ENCODE measurements at places on chromosomes 13 and 19.

DNA sequence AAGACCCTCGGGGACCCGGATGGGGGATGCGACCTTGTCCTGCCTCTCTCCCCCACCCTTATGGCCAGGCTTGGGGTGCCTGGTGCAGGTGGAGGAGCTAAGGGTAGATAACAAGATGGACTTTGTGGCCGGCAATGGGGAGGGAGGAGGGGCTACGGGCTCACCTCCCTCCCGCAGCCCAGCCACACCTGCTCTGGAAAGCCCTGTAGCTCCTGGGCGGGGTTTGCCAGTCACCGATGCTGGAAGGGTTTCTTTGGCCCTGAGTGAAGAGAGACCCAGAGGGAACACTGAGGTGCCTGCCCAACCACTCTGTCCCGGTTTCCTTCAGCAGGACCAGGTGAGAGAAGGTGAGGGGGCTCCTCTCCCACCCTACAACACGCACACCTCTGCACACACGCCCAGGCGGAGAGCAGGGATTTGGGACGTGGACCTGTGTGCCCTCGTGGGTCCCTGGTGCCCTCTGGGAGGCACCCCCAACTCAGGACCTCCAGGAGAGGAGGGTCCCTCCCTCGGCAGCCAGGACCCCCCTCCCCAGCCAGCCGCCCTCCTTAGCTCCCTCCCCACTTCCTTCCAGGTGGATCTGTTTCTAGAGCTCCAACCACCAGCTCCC, at the start of gene FUT2:
Gene FUT2, plus strand, starts transcription at position 229 of the 610 bp plus-strand sequence. CDS start 6,986 bp downstream, outside the sequence.
- no peak for DNase-seq

DNA sequence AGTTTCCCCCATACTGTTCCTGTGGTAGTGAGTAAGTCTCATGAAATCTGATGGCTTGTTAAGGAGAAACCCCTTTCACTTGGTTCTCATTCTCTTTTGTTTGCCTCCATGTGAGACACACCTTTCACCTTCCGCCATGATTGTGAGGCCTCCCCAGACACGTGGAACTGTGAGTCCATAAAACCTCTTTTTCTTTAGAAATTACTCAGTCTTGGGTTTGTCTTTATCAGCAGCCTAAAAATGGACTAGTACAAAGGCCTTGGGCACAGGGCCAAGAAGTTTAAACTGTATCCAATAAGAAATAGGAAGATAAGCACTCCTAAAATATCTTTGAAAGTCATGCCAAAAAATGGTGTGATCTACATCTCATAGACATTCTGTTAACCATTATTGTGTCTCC, 176.9 kb downstream of the TBC1D4 start:
- DNase-seq, result no peak

- no peak for DNase-seq
Measured at GRCh38 chr19:32404933-32405430, 588 bp upstream of the DPY19L3 start.

DNA sequence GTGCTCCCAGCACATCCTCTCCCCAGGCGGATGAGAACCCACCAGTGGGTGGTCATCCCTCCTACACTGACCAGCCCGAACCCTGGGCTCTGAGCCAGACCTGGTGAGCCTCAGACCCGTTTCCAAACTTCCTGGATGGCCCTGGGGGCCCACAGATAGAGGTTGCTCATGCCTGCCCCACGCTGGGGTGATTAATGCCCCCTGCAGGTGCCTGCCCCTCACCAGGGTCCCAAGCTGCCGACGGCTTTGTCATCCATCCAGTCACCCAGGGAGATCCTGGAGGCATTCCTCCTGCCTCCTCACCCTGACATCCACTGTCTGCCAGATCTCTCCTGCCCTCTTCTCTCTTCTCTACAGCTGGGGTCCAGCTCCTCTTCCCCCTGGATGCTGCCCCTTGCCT, 28.4 kb upstream of the PLA2G4C start:
- DNase-seq, result no peak

- no peak for DNase-seq
Measured at GRCh38 chr13:36997716-36998427, 1.3 kb downstream of the ALG5 start.

GRCh38 chr13:63208826-63209225, 1793.2 kb upstream of the PCDH20 start:
- no peak for DNase-seq

GRCh38 chr19:4185413-4186086, 3.1 kb downstream of the ANKRD24 start:
- DNase-seq, result no peak

DNA sequence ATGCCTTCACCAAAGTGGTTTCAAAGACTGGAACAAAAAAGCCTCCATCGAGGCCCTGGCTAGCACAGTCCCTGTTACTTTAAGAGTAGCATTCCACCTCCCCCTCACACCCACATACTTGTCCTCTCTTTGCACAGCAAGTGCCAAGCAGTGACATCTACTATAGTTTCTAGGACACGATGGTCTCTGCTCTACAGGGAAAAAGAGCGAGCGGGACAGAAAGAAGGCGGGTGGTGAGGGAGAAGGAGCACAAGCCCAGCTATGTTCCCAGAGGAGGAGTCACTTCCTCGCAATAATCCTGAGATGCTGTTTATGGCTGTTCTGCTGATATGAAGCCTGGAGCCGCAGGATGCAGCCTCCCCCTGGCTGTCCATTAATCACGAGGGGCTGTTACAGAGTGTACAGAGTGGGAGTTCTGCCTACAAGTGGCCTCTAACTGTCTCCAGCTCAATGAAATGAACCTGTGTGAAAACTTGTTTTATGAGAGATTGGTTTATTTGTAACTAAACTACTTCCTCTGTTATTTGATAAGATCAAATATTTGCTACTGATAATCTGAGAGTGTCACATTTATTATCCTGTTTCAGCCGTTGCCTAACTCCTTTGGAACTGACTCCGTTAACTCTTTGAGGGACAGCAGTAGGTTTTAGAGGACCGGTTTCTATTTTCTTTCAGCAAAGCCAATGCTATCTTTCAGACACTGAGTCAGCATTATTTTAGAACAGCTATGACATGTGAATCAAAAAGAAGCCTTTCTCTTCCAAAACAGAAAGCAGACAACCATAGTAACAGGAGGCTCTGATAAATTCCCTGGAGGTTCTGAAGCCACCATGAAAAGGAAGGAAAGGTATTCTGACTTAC, 208.0 kb downstream of the SPRY2 start:
- no peak for DNase-seq

DNA sequence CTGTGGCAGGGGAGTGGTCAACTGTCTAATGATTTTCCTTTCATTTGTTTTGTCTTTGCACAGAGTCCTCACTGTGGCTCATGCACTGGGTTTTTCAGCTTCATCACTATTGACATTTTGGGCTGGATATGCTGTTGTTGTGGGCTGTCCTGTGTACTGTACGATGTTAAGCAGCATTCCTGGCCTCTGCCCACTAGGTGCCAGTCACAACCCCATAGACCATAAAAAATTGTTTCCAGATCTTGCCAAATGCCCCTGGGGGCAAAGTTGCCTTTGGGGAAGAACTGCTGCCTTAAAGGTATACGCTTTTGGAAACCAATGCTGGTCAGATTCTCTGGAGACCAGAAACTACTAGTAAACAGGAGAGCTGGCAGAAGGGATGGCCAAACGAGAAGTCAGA, 310.4 kb downstream of the SPRY2 start:
- DNase-seq, result no peak

DNA sequence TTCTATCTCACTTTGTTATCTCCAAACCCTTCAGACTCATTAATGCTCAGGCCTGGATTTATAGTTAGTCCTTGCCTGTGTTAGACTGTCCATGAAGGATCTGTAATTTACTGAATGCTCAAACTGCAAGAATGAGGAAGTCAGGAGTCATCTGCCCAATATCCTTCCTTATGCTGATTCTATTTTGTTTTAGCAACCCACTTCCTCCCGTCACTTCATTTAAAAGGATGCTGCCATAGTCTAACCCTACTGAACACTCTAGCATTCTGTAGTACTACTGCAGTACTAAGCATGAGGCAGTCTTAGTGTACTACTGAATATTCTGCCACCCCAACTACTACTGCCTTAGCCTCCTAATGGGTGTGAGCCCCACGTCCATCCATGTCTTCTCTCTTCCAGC, 1.5 kb downstream of the FCAR start:
- DNase-seq, result no peak

GRCh38 chr13:47774671-47774994, 226.4 kb downstream of the SUCLA2 start:
- DNase-seq, result no peak

DNA sequence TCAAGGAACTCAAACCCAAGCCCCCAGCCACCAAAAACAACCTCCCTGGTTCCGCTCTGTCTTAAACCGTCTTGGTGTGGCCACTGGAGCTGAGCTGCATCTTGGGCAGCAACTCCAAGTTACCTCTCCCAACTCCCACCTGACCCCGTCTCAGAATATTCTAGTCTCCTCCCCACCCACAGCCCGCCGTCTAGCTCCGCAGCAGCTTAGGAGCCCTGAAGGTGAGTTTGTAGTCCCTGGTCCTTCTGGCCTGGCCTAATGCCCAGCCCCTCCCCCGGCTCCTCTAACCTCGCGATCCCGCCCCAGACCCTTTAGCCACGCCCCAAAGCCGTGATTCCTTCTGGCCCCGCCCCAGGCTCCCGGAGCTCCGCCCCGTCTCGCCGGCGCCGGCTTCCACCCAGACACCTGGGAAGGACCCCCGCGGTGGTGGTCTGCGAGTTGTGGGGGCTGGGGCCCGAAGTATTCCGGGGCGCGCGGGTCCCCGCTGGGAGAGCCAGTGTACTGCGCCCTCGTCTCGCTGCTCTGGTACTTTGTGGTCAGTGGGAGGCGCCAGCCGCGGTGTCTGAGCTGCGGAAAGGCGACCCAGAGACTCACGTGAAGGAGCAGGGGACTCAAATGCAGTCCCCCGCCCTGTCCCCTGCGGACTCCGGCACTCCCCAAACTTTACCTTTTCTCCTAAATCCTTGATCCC, 2.5 kb upstream of the LHB start:
- no peak for DNase-seq

- DNase-seq, result no peak
Measured at GRCh38 chr13:92849381-92849780, 377.2 kb upstream of the GPC6 start.

- DNase-seq, result no peak
Measured at GRCh38 chr13:102771298-102772041, 2.1 kb downstream of the TEX30 start.

- DNase-seq, result no peak
Measured at GRCh38 chr19:16525751-16526481, 16.3 kb downstream of the CHERP start.

DNA sequence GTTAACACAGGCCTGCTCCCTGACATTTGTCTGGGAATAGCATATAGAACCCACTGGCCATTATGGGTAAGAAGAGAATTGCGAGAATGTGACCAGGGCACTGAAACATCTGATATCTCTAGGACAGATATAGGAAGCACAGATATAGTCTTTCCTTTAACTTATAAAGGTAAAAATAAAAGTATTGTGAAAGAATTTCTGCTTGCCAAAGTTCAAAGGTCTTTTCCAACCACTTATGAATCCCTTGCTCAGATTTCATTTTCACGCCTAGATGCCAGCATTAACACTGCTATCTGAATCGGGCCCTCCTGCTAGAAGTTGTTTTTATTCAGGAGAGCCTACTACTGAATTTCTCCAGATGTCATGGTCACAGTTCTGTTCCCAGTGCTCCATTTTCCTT, 27.7 kb downstream of the BBC3 start:
- DNase-seq, result no peak

GRCh38 chr13:112350300-112350699, 25.9 kb upstream of the SPACA7 start:
- no peak for DNase-seq

GRCh38 chr19:644363-644762, 4.7 kb downstream of the FGF22 start:
- no peak for DNase-seq

DNA sequence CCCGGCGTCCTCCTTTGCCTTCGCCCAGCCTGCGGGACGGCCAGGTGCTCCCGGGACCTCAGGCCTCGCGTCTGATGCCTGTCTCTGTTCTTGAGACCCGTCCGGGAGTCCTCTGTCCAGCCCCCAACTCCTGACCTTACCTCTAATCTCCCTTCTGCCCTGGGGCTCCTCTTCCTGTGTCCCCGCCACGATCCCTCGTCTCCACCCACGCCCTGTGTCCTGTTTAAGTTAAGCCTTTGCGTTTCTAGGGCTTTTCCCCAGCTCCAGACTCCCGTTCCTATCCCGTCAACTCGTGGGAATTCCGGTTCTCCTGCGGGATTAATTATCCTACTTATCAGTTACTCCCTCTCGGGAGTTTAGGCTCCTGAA, 686 bp downstream of the LENG8 start:
- DNase-seq, result no peak

DNA sequence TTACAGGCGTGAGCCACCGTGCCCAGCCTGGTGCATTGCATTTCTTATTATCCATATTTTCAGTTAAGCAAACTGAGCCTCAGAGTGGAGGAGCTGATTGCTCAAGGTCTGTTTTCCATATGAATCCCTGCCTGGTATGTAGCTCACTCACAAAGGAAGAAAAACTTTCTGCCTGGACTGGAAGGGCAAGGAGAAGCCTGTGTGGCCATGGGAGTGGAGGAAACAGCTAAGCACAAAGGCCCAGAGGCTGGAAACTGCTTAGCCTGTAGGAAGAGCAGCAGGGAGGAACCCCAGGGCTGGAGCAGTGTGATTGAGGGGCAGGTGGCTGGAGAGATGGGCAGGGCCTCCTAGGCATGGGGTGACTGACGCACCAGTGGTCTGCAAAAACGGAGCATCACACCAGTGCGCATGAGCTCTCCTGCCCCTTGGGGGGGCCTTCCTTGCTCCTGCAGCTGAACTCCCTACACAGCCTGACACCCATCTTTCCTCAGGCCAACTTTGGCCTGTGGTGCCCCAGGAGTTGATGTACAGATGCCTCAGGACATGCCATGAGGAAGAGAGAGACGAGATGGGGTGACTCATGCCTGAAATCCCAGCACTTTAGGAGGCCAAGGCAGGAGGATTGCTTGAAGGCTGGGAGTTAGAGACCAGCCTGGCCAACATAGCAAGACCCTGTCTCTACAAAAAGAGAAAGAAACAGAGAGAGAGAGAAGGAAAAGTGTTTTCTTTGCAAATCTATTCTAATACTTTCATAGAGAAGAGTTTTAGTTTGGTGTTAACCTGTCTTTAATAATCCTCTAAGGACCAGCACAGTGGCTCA, 2.8 kb upstream of the HNRNPM start:
- DNase-seq, result no peak

- no peak for DNase-seq
Measured at GRCh38 chr13:28313579-28313978, 175.2 kb downstream of the PAN3 start.

DNA sequence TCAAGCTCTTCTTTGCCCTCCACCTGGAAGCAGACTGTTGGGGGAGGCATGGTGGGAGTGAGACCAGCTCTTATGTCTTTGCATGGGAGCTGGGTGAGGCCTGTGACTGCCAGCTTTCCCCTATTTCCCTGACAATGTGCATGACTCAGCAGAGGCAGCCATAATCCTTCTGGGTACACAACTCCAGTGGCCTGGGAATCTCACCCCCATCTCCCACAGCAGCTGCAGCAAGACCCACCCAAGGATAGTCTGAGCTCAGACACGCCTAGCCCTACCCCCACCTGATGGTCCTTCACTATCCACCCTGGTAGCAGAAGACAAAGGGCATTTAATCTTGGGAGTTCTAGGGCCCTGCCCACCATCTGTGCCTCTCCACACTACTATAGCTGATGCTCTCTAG, 41.4 kb upstream of the FGF14 start:
- no peak for DNase-seq

- DNase-seq, result no peak
Measured at GRCh38 chr13:104592545-104593250, 1526.5 kb upstream of the SLC10A2 start.

- no peak for DNase-seq
Measured at GRCh38 chr13:27353708-27354107, 70.7 kb upstream of the GTF3A start.

Measured in esophagus squamous epithelium (tissue), 5 donors.